ENCODE measurements at places on chromosomes 6 and 20.

- no peak for DNase-seq
Observed at GRCh38 chr6:159828074-159828473, 28.0 kb downstream of the PNLDC1 start.

DNA sequence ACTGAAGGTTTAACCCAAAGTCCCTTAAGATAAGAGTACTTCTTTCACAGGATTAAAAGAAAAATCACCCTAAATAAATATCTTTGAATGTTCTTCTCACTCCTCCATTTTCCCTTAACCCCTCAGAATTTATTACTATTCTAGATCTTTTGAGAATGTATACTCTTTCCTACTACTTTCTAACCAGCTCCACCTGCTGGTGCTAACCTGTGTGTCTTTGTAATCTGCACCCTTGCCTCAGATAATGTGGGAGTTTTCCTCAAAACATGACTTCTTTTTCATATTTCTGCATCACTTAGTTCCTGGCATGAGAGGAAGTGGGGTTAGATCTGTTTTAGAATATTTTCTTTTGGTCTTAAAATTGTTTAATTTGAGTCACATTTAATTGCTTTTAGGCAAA lies 394.2 kb downstream of the BMP2 start:
- no peak for DNase-seq

GRCh38 chr20:5991623-5992441 lies 41.4 kb downstream of the MCM8 start:
- DNase-seq: no peak

- DNase-seq: peak; percentile 26
Observed at GRCh38 chr6:158460602-158461169, 99.2 kb upstream of the TMEM181 start.

DNA sequence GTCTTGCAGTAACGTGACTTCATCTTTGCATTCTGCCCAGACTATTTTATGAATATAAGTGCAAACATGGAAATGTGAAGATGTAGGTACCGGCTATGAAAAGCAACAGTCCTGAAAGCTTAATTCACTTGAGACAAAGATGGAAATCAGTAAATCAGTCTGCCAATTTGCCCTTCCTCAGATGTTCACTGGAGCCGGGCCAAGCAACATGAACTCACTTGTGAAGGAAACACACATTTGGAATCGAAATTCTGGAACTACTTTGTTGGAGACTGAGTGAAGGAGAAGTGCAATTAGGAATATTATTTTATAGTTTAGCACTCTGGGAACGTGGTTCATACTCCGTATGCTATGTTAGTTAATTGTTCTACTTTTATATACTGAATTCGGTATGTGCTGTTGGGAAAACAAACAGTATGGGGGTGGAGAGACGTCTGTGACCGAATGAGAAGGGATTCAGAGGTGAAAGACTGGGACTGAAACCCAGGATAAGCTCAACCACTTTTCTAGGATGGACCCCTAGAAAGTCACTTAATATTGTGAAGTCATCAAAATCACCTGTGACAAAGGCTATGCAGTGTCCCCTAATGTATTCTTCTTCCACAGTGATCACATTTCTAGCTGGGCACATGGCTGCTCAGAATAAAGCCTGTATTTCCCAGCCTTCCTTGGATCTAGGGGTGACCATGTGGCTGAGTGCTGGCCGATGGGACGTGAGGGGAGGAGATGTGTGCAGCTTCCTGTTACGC lies 95.5 kb downstream of the PREX1 start:
- no peak for DNase-seq

- DNase-seq: no peak
Observed at GRCh38 chr6:15620611-15621010, 42.2 kb downstream of the DTNBP1 start.

DNA sequence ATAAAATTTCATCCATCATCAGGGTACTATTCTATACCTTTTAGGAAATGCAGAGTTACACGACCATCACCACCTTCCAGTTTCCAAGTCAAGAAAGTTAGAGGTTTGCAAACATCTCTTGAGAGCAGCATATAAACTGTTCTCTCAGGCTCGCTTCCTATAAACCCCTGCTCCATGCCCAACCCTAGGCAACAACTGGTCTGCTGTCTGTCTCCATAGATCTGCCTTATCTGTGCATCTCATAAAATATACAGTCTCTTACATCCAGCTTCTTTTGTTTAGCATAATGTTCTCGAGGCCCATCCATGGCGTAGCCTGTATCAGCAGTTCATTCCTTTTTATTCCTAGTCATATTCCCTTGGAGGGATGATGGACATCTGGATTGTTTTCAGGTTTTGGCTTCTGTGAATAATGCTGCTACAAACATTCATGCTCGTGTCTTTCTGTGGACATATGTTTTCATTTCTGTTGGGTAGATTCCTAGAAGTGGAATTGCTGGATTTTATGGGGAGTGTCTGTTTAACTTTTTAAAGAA lies 6.1 kb downstream of the PTPRT start:
- no peak for DNase-seq

GRCh38 chr6:156949376-156949775 lies 172.2 kb downstream of the ARID1B start:
- DNase-seq: peak; percentile 88

DNA sequence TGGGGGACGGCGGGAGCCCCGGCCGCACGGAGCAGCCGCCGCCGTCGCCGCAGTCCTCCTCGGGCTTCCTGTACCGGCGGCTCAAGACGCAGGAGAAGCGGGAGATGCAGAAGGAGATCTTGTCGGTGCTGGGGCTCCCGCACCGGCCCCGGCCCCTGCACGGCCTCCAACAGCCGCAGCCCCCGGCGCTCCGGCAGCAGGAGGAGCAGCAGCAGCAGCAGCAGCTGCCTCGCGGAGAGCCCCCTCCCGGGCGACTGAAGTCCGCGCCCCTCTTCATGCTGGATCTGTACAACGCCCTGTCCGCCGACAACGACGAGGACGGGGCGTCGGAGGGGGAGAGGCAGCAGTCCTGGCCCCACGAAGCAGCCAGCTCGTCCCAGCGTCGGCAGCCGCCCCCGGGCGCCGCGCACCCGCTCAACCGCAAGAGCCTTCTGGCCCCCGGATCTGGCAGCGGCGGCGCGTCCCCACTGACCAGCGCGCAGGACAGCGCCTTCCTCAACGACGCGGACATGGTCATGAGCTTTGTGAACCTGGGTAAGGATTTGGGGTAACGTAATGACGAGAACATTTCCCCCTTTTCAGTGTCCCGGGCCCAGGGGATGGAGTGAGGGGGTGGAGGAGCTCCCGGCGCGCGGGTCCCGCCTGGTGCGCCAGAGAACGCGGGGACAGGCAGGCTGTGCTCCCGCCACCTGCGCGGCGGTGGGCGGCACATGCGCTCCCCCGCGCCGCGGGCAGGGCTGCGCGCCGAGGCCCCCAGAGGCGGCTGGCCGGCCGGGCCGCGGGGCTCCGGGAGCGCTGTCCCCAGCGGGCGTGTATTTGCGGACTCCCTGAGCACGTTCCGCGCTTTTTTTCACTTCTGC lies 1.4 kb downstream of the BMP6 start:
- peak; percentile 52 for DNase-seq

- no peak for DNase-seq
Observed at GRCh38 chr6:26359765-26360164, 5.2 kb upstream of the BTN3A2 start.

DNA sequence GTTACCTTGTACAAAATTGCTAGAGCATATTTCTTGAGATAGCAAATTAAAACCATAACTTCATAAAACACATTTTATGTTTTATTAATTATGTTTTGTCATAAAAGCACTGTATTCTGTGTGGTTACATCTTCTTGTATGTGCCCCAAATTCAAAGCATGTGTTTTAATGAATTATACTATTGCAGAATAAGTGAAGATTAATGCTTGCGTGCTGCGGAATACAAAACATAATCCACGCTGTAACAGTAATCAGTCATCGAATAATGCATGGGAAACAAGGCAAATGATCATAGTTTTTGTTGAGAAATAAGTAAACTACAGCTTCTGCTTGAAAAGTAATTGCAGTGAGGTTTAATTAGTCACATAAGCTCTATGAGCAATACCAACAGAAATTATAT lies 459.2 kb upstream of the SOX4 start:
- no peak for DNase-seq

DNA sequence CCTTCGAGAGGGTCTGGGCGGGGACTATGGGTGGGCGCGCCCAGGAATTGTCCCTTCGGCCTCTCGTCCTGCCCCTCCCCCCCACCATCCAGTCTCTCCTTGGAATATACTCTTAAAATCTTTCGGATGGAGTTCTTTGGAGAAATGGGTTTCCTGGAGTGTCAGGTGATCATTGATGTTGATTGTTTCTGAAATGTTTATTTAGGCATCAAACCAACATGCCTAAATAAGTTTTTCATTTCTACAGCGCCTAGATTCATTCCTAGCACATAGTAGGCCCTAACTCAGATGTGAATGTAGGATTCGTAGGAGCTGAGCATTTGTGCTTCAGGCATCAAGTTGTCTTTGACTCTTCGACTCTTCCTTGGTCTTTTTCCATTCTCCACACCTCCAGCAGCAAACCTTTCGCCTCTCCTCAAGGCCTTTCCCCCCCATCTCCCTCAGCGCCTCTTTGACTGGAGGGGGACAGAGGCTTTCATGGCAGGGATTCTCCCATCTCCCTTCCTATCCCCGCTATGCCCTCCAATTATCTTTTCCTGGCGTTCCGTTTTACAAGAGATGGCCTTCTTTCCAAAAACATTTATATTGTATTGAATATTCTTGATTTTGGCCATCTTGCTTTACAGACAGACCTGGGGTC lies 610 bp downstream of the CASP8AP2 start:
- DNase-seq: no peak
